ENCODE measurements at places on chromosomes 6 and 20. TPM values are rescaled to one million over a fixed set of nuclear protein-coding genes. Genes with fewer than 3 reads are reported as not detected.

Gene SLPI
- total RNA-seq = 51.9 TPM

Gene SERPINB1
- 44.6 TPM for total RNA-seq

Gene ECT2L
- total RNA-seq = not detected

Gene CHMP4B
- total RNA-seq = 21.0 TPM

GRCh38 chr6:154382740-154383139 is 26.1 kb upstream of the IPCEF1 start:
- H3K36me3 ChIP-seq = no peaks in the 10 kb centered on the region
- no peak overlapping the region for H3K27ac ChIP-seq

DNA sequence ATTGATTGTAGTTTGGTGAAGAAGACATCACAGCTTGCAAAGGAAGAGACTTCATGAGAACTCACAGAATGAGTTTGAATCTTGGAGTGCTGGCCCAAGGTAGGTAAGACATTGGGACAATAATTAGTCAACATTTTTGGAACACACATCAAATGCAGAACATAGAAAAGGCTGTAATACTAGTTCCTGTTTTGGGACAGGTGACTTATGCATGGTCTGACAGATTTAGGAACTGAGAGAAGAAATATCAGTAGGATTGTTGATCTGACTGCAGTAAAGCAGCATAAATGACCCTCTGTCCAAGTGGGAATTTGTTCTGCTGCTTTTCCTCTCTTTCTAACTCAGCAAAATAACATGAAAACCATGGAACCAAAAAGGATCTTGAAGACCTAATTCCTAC is 102.3 kb upstream of the MAP3K7 start:
- no peak for DNase-seq
- H3K27me3 ChIP-seq = no peaks in the 10 kb centered on the region
- no peaks in the 10 kb centered on the region for H3K4me1 ChIP-seq
- H3K4me3 ChIP-seq = no peak overlapping the region

- H3K4me1 ChIP-seq = no peaks in the 10 kb centered on the region
- no peaks in the 10 kb centered on the region for H3K36me3 ChIP-seq
- H3K27ac ChIP-seq = no peak overlapping the region
- no peak for DNase-seq
Observed at GRCh38 chr6:21898107-21898796, 304.7 kb downstream of the SOX4 start.

- H3K36me3 ChIP-seq = no peaks in the 10 kb centered on the region
- H3K27me3 ChIP-seq = peaks cover 18% of the 10 kb centered on the region
- no peak overlapping the region for H3K27ac ChIP-seq
- no peak overlapping the region for H3K4me3 ChIP-seq
- H3K4me1 ChIP-seq = no peaks in the 10 kb centered on the region
Observed at GRCh38 chr6:84775751-84776150, 11.4 kb upstream of the TBX18 start.

DNA sequence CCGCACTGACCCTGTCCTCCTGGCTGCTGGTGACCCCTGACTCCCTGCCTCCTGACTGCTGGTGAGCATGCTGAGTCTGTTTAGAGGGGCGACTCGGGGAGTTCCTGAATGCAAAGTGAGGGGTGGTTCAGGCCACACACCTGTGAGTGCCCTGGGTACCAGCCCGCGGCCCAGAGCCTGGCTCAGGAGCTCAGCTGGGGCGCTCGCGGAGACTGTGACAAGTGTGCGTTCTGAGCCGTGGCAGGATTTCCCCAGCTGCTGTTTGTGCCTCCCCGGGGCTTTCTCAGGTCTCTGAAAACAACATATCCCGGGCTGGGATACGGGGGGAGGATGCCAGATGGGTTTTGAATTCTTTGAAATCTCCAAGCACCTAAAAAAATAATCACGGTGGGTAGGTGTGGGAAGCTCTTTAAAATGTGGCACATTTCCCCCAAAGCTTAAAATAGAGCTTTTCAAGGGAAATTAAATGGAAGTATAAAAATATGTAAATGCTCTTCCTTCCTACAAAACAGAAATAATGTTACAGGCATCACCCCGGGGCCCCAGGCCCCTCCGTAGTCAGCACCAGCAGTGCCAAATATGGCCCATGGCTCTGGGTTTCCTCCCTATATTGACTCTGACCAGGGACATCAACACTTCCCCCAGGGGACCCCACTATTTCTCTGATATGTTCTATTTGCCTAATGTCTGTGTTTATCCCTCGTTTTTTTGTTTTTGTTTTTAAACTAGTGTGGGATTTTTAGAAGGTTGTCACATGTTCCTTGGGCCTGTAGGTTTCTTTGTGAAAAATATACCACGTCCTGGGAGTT is 49.9 kb upstream of the TAGAP start:
- H3K27ac ChIP-seq = no peak overlapping the region
- DNase-seq = no peak
- H3K27me3 ChIP-seq = no peaks in the 10 kb centered on the region
- H3K4me3 ChIP-seq = no peak overlapping the region
- H3K4me1 ChIP-seq = no peaks in the 10 kb centered on the region

DNA sequence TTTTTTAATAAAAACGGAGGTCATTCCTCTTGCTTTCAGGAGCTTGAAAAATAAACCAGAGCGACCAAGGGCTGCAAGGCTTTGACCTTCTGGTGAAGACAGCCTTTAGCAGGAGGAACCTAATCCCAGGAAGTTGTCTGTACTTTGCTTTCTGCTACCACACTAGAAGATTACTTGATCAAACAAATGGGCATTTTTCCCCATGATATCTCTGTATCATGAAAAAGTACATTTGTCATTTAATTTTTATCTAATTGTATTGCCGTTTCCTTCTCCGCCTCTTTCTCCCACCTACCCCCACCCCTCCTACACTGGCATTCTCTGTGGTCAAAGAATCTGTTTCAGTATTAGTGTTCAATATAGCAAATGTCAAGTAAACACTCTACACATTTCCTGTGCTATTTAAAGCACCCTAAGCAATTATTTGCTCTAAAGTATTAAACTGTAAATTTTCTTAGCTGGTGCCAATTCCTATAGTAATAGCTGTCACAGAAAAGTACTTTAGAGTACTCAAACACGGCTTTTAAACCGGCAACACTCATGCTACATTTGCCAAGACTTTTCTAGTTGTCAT is 29.7 kb downstream of the ATXN1 start:
- DNase-seq = no peak
- H3K4me3 ChIP-seq = no peak overlapping the region
- no peaks in the 10 kb centered on the region for H3K27me3 ChIP-seq
- no peaks in the 10 kb centered on the region for H3K36me3 ChIP-seq
- peaks cover 20% of the 10 kb centered on the region for H3K4me1 ChIP-seq

Measured in right lobe of liver (tissue), 6 donors.